Smooth muscle cell of trachea (primary cell): ENCODE measurements at places on chromosomes 5 and 9. TPM values are rescaled to one million over a fixed set of nuclear protein-coding genes. Genes with fewer than 3 reads are reported as not detected.

The NUDT12 gene
- 11.1 and 18.8 TPM in 2 replicates for total RNA-seq

The BTNL3 gene
- total RNA-seq = not detected in 2 replicates

The TIFAB gene
- total RNA-seq = not detected in 2 replicates

The CARTPT gene
- not detected in 2 replicates for total RNA-seq

The RAD50 gene
- 26.1 and 42.8 TPM in 2 replicates for total RNA-seq

The GDNF gene
- 0.29 and 1.2 TPM in 2 replicates for total RNA-seq
